ENCODE measurements at places on chromosomes 16 and 17.

GRCh38 chr17:27506348-27507218 lies 50.3 kb downstream of the KSR1 start:
- DNase-seq, result no peak

GRCh38 chr16:58040945-58041627 lies 15.5 kb downstream of the MMP15 start:
- DNase-seq, result no peak

DNA sequence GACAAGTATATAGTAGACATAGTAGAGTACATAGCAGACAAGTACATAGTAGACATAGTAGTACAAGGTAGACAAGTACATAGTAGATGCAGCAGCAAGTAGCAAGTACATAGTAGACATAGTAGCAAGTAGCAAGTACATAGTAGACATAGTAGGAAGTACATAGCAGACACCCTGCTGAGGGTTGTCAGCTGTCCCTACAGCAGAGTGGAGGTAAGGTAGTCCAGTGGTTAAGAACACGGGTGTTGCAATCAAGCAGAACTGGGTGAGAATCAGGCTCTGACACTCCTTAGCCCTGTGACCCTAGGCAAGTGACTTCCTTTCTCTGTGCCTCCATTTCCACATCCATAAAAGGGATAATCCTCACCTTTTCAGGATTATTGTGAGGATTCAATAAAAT lies 94.7 kb downstream of the NOG start:
- DNase-seq, result no peak

DNA sequence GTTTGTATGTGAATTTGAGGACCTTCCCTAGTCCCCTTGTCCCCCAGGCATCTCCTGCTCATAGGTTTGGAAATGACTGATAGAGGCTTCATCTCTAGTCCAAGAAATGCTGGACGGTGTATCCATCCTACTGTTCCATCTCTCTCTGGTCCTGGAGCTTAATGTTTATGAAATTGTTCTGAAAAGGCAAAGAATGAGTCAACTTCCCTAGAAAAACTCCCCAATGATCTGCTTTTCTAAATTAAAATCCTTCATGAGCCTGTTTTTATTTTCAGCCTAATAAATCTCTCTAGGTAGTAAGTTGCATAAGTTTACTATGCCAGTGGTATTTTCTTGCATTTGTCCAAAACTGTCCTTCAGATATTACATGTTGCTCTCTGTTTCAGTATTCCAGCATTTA lies 2.1 kb upstream of the IGSF6 start:
- DNase-seq, result no peak

DNA sequence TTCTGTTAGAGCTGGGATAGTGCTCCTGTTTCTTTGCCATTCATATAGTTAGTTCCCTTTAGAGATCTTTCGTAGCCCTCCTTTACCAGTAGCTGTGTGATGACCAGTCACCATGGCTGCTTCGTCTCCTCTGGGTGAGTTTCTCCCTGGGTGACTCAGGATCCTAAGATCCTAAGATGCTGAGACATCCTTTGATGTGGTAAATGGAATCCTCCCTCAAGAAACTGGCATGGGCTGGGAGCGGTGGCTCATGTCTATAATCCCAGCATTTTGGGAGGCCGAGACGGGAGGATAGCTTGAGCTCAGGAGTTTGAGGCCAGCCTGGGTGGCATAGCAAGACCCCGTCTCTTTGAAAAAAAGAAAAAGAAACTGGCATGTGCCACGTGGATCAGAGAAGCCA lies 5.9 kb downstream of the PHAF1 start:
- no peak for DNase-seq

DNA sequence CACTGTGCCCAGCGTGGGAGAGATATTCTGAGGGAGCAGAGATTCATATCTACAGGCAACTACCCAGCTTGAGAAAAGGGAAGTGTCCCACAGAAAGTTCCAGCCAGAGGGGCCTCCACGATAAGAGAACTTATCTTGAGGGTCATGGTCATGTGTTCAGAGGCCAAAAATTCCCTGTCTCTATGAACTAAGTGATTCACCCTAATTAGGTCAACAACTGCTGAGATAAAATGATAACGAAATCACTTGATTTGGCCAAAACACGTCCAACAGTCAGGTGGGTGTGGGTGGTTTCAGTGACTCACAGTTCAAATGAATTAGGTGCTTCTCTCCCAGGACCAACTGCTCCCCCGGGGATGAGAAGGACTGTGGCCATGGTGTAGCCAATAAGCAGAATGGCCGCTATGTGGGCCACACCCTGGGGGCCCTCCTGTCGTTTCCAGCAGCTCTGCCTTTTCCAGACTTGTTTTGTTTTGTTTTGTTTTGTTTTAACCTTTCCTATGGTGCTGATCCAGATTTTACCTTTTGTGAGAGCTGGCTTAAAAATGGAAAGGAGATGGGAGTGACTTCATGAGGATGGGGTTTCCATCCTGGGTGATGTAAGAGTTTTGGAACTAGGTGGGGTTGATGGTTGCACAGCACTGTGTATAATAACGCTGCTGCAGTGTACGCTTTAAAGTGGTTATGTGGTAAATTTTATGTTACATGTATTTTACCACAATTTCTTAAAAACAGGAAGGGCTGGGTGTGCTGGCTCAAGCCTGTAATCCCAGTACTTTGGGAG lies 8.7 kb downstream of the DNAI2 start:
- DNase-seq, result no peak

GRCh38 chr16:89357055-89357816 lies 133.1 kb downstream of the ANKRD11 start:
- DNase-seq, result no peak

DNA sequence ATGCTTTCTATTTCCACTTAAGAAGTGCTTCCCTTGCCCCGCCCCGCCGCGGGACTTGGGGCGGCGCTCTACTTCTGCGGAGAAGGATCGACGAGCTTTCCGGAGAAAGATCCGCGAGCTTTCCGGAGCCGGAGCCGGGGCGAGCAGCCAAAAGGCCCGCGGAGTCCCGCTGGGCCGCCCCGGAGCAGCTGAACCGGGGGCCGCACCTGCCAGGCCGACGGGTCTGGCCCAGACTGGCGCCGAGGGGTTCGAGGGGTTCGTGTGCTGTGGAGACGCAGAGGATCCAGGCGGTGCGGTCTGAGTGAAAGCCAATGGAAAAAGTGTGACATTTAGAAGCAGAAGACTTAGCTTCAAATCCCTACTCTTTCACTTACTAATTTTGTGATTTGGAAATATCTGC lies 50.8 kb downstream of the TBC1D26 start:
- no peak for DNase-seq

GRCh38 chr17:62790564-62790986 lies 17.5 kb downstream of the MARCHF10 start:
- DNase-seq, result no peak

DNA sequence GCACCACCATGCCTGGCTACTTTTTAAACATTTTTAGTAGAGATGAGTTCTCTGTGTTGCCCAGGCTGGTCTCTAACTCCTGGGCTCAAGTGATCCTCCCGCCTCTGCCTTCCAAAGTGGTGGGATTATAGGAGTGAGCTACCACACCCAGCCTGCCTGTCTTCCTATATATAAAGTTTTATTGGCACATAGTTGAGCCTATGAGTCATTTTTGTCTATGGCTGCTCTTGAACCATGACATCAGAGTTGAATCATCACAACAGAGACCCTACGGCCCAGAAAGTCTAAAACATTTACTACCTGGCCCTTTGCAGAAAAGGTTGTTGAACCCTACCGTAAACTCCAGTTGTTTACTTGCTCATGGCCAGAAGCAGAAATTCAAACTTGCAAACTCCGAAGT lies 7.9 kb downstream of the SEPTIN12 start:
- DNase-seq, result no peak

DNA sequence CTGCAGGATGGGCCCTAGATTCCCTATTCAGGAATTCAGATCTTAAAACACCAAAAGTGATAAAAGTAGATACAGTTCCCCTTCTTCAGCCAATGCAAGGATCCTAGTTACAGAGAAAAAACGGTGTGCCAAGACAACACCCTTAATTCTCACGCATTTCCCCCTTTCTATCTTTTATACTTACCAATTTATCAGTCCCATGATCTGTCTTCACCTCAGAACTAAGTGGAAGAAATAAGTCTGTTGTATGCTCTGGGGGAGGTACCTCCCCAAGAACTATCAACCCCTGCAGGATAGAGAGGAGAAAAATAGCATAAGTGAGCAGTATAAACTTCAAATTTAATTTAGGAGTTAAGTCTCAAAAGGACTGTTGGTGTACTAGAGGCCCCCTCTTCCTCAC lies 83.2 kb downstream of the STH start:
- DNase-seq, result no peak

DNA sequence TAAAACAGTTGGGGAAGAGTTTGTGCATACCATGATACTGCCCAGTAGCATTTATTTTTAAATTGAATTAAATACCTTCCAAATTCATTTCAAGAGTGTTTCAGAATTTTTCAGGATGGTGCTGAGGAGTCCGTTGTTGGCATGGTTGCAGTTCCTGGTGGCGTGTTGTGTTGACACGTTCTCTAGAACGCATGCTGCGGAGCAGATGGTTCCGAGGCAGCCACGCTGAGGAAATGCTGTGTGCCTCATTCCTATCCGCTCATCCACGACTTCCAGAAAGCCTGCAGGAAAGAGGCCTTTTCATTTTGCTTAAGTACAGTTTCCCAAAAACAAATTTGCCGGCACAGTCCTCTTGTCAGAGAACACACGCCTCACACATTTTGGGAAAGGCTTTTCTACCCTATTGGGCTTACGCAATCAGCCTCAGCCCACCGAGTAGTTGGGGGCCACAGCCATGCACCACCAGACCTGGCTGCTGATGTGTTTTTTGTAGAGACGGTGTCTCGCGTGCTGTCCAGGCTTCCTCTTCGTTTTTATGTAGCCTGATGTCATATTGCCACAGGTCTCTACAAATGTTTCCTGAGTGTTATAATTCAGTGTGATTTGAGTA lies 32.1 kb upstream of the IL17C start:
- no peak for DNase-seq

DNA sequence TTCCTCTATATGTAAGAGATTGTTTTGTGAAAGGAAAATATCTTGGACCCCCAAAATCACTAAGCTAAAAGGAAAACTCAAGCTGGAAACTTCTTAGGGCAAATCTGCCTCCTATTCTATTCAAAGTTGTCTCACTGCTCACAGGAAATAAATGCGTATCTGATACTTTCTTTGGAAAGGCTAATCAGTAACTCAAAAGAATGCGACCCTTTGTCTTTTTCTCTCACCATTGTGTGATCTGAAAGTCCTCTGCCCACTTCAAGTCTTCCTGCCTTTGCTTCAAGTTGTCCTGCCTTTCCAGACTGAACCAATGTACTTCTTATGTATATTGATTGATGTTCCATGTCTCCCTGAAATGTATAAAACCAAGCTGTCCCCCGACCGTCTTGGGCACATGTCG lies 157.3 kb downstream of the KIF2B start:
- no peak for DNase-seq

GRCh38 chr17:77297693-77298666 lies 157.2 kb downstream of the SEC14L1 start:
- no peak for DNase-seq

GRCh38 chr16:54231336-54231735 lies 55.3 kb downstream of the IRX3 start:
- no peak for DNase-seq
